Gastroesophageal sphincter (tissue), 4 donors: ENCODE measurements at places on chromosomes 6 and 20. TPM values are rescaled to one million over a fixed set of nuclear protein-coding genes. Genes with fewer than 3 reads are reported as not detected.
A peak's percentile ranks its signal among the peaks of the same experiment; 100 is the strongest.

The RAB5IF gene
- 79.2 TPM for total RNA-seq

The PI3 gene
- total RNA-seq: 2.0 TPM

The SPATS1 gene
- not detected for total RNA-seq

The HTR1B gene
- 2.5 TPM for total RNA-seq

The SCRT2 gene
- not detected for total RNA-seq

The RRAGD gene
- total RNA-seq: 29.3 TPM

The OR12D3 gene
- total RNA-seq: not detected

The SASH1 gene
- 48.9 TPM for total RNA-seq

The SLC22A3 gene
- 31.0 TPM for total RNA-seq

The NOTCH4 gene
- 26.0 TPM for total RNA-seq

GRCh38 chr6:132648356-132648755 is 10.6 kb downstream of the TAAR1 start:
- ATAC-seq: no peak

- ATAC-seq: no peak
Measured at GRCh38 chr6:24394061-24394779, 8.5 kb upstream of the MRS2 start.

DNA sequence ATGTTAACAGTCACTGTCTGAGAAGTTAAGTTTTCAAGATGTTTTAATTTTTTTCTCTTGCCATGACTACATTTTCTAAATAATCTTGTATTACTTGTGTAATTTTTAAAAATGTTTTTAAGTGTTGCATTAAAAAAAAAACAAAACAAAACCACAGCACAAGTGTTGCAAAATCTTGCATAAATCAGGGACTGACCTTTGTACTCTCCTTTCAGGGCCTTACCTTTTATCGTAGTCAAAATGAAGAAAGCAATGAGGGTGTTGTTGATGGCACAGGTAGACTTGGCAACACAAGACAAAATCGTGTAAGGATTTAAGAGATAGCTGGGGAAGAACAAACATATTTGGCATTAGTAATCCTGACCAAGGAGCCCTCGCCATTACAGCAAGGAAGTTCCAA is 42.5 kb downstream of the PIGU start:
- no peak for ATAC-seq

- ATAC-seq: no peak
Measured at GRCh38 chr20:62717933-62718332, 9.3 kb downstream of the NTSR1 start.

GRCh38 chr6:81476881-81477280 is 275.6 kb downstream of the TENT5A start:
- ATAC-seq: no peak

- no peak for ATAC-seq
Measured at GRCh38 chr6:46419576-46420002, 71.7 kb downstream of the RCAN2 start.

DNA sequence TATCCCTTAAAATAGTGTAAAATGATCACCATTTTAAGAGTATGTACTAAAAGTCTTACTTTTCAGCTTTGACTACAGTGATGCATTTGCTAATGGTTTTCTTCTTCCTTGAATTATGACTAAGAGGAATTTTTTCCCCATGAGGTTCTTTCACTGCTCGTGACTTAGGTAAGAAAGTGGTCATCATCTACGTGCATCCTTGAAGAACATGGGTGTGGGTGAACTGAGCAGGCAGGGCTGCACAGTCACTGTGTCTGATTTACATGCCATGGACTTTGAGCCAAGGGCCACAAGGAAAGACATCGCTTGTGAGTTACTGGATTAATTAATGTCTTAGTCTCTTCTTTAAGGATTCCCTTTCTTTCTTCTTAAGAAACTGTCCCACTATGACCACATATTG is 33.3 kb downstream of the NQO2 start:
- ATAC-seq: no peak

DNA sequence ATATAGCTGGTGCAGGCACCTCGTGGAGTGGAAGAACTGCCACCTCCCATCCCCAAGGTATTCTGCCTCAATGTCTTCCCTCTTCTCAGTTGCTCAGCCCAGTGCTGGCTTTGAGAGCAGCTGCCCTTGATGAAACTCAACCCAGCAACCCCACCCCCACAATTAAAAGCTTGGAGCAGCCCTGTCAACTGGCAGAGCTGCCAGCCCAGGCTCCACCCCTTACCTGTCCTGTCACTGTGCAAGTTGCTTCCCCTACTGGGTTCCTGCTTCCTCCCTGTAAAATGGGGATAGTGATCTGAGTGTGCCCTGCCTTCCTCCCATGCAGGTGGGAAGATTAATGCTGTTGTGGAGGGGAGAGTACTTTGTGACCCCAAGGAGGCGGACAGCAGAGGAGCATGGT is 4.5 kb downstream of the TMEM63B start:
- no peak for ATAC-seq

- ATAC-seq: no peak
Measured at GRCh38 chr6:14074476-14075094, 43.0 kb upstream of the CD83 start.

- ATAC-seq: no peak
Measured at GRCh38 chr6:159331451-159331850, 162.3 kb downstream of the FNDC1 start.

GRCh38 chr6:61192610-61193009 is 1093.4 kb downstream of the KHDRBS2 start:
- ATAC-seq: no peak

DNA sequence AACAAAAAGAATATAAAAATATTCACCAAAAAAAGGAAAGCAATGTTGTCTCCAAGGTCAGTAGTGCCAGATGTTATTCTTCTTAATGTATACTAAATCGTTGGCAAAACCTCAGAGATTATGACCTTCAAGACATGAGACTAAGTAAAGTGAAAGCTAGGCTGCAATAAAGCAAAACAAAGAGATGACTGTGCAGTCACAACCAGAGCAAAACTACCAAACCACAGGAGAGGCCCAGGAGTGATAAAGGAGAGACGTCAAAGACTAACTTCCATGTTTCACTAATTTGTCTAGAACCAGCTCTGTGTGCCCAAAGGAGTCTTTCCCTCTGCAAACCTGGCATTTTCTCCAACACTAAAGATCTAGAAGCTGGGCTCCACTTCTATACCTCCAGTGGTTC is 155.9 kb upstream of the POU3F2 start:
- no peak for ATAC-seq

GRCh38 chr20:2751878-2752566 is 48.4 kb downstream of the CPXM1 start:
- peak; percentile 52 for ATAC-seq

DNA sequence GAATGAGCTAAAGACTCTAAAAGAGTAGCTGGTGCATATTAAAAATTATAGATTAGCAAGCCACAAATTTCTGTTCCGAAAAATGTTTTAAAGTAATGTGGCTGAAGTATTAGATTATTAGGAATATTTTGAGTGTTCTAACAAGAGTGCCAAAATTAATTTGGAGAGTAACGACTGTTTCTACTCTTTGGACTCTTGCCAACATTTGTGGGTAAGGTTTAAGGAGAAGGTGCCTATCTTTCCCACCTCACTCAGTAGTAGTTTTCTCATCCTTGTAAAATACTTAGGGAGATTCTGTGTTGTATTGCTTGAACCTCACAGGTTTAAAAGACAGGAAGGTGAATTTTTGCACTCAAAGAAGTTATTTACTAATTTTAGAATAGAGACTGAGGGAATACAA is 5.0 kb downstream of the HSF2 start:
- no peak for ATAC-seq

- ATAC-seq: no peak
Measured at GRCh38 chr6:156279261-156279969, 497.8 kb upstream of the ARID1B start.

DNA sequence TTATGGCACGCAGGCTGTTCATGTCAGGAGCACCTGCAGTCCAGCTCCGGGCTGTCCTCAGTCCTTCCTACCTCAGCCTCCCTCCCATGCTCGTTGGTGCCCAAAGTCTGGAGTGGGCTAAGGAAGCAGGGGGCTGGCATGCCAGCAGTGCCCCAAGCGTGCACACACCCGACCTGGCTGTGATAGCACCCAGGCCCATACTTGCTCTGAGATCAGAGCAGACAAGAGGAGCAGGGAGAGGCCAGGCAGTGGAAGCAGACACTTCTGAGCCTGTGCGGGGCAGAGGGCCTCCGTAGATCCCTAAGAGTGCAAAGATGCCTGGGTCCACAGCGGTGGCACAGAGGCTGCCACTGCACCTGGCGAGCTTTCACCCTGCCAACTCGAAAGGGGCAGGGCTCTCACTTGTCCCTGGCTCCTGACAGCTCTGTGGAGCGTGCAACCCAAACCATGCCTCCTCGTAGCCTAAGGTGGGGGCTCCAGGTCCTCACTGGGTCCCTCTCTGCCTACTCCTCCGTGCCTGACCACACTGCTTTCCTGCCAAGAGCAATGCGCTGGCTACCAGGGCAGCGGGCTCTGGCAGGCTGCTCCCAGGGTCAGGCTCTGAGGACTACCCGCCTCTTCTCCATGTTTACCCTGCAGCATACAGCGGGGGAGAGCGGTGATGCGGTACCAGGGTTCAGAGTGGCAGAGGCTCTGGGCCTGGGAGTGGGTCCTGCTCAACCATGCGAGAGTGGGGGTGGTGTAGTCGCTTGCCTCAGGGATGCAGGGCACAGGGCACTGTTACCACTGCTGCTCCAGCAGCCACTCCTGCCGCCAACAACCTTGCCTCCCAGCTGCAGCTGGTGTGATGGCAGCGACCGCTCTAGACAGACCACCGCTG is 59.5 kb downstream of the MANEA start:
- ATAC-seq: peak; percentile 25

- ATAC-seq: no peak
Measured at GRCh38 chr6:44261581-44261980, 3.8 kb downstream of the NFKBIE start.

DNA sequence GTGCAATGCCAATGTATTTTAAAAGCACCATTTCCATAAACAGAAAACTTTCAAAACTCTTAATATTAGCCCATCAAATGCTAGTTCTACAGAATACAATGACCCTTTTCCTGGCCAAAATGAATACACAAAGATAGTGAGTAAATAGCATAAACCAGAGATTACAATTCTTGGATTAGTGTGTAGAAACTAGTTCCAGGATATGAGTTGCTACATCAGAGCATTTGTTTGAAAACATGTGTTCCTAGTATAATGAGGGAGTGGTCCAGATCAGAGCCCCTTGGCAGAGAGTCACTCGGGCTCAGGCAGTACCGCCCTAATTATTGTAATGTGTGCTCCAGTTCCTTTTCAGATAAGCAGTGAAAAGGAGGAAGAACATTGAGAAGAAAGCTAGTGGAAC is 63.7 kb upstream of the COL21A1 start:
- ATAC-seq: peak; percentile 50

DNA sequence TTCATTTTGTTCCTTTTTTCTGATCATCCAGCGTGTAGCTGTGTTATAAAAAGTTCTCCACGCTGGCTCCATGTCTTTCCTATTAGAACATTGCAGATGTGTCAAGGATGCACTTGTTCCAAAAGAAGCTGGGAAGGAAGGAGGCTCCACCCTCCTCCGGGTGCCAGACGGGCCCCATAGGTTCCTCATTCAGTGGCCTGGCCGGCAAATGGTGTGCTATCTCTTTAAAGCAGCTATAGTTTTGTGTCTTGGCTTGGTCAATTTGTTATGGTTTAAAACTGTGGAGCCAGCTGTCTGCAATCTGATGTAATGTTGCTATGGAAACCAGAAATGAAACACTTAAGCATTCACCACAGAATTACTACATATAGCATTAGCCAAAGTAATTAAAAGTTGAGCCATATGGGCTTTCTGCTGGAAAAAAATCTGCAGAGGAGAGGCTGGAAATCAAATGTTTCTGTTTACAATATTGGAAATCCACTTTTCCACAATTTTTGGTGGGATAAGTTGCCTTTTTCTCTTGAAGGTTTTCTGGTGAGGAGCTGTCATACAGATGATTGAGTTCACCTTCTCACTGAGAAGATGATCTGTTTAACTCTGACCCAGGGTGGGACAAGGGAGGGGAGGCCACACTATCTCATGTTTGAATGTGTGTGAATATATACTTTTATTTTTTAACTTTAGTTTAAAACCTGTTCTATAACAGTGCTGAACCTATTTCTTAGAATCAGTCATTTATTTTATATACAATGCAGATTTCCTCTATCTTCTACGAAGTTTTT is 167.4 kb downstream of the SASH1 start:
- peak; percentile 69 for ATAC-seq

- ATAC-seq: peak; percentile 65
Measured at GRCh38 chr6:20319520-20320357, 81.9 kb upstream of the E2F3 start.
